Left renal cortex interstitium (tissue), 4 donors: ENCODE measurements at places on chromosomes 13 and 19.

DNA sequence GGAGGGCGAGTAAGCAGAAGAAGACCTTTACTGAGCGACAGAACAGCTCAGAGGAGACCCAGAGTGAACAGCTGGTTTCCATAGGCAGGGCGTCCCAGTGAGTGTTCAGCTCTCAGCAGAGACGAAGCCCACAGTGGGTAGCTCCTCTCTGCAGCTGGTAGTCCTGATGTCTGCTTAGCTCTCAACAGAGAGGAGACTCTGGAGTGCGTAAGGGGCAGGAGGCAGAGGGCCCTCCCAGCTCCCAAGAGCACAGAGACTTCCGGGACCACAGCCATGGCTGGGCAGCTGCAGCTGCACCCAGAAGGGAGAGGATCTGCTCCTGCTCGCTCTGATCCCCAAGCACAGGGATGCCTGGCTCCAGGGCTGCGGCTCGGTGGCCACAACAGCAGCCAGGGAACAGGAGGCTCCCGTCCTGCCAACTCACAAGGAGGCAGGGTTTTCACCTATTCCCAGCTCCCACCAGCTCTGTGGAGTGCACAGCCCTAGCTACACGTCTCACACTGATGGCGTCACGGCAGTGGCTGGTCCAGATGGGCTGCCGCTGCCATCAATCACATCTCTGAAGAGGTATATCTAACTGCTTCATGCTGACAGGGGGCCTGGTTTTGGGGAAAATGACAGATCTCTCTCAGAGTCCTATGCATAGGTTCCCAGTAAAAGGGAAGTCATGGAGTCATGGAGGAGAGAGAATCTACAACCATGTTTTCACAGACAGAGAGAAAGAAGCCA, 2660.1 kb upstream of the PCDH20 start:
- DNase-seq, result no peak

- no peak for DNase-seq
Observed at GRCh38 chr13:80870186-80870585, 529.3 kb upstream of the SPRY2 start.

DNA sequence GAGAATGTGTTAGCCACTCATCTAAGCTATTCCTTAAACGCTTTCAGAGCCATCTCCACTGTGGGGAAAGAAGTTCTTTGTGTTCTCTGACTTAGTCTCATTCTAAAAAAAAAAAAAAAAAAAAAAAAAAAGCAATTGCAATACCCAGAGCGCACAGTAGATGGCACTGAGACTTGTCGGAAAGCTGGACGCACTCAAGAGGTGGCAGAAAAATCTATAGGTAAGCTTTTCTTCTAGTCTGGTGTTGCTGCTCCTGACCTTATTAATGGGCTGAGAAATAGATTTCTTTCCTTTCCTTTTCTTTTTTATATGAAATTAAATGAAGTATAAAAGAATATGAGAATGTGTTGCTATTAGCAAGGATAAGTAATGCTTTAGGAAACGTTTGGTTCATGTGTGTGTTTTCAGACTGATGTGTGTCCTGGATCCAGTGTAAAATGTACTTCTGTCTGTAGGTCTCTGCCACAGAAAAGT, 4.7 kb upstream of the GJB2 start:
- DNase-seq, result no peak

DNA sequence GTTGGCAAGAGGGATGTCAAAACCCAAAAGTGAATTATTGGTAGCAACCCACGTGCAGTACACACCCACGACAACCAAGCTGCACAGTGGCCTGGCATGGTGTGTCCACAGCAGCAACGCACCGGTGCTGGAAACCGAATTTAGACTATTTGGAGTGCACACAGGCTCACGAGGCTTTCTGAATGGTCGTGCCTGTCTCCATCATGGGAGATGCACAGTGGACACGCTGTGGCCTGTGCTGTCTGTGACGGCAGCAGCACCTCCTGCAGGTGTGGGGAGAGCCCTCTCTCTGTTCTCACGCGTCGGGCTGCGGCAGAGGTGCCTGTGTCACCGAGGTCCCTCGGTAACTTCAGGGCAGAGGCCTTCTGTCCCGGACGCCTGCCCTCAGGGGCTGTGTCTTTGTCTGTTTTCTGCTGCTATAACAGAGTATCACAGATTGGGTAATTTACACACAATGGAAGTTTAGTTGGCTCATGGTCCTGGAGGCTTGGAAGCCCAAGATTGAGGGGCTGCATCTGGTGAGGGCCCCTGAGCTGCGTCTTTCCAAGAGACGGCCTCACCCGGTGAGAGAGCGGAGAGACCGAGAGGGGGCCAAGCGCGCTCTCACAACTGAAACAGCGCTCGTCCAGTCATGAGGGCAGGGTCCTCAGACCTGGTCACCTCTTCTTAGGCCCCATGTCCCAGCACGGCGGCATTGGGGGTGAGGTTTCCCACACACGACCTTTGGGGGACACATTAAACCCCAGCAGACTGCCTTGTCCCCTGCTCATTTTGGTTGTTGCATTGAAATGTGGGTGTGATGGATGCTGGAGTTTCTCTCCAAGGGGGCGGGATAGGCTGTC, 9.1 kb upstream of the MCF2L start:
- DNase-seq, result no peak

DNA sequence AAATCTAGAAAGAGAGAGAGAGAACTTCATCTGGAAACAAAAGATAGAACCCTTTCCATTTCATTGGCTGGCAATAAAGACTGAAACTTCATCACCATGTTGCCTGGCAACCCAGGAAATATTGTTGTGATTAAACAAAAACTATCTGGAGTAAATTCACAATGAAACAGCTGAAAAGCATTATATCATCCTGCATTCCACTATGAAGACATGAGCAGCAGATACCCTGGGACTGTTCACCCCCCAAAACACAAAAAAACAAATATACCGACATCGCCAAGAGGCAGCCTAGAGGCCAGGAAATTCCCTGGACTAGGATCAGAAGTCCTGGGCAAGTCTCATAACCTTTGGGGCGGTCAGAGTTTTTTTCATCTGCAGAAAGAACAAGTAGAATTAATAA, 158.3 kb downstream of the FOXO1 start:
- DNase-seq, result no peak

- peak; percentile 80 for DNase-seq
Observed at GRCh38 chr19:11137542-11138384, 17.8 kb downstream of the SPC24 start.

DNA sequence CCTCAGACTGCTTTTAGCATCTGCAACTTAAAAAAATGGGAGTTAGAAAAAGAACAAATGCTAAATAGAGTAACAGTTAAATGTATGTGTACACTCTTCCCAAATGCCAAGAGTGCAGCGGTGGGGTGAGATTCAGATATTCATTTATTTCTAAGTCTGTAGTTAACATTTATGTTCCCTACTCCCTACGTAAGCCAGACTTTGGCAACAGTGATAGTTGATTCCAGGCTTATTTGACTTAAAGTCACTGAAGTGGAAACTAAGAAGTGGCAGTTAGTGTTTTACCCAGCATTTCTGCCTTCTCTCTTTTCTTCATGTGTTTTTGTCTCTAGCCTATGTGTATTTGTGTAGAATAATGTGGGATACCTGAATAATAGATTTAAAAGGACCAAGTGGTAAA, 4.5 kb downstream of the MIR17HG start:
- DNase-seq, result no peak

- peak; percentile 92 for DNase-seq
Observed at GRCh38 chr19:15836330-15837220, 21.1 kb upstream of the OR10H1 start.

GRCh38 chr19:14699641-14700040, 9.8 kb downstream of the ZNF333 start:
- no peak for DNase-seq

DNA sequence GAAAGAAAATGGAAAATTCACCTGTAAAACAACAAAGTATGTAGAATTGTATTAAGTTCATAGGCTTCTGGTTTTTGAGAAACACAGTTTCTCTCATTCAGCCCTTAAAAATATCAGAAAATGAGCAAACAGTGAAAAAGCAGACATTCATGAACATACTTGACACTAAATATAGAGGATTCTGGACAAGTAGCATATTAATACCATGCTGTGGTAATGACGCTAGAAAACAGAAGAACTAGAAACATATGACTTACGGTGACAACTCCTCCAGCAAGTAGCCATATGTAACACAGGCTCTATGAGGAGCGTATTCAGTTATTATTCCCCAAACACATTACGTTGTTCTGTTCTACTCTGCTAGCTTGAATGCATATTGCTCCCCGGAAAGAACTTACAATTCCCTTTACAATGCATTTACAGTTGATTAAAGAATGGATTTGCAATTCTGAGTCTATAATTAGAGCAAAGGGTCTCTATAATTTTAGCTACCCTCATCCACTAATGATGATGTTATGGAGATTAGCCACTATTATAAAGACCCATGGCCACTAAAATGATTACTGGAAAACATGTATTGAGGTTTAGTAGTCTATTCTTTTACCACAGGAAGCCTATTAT, 672.1 kb downstream of the EFNB2 start:
- no peak for DNase-seq

DNA sequence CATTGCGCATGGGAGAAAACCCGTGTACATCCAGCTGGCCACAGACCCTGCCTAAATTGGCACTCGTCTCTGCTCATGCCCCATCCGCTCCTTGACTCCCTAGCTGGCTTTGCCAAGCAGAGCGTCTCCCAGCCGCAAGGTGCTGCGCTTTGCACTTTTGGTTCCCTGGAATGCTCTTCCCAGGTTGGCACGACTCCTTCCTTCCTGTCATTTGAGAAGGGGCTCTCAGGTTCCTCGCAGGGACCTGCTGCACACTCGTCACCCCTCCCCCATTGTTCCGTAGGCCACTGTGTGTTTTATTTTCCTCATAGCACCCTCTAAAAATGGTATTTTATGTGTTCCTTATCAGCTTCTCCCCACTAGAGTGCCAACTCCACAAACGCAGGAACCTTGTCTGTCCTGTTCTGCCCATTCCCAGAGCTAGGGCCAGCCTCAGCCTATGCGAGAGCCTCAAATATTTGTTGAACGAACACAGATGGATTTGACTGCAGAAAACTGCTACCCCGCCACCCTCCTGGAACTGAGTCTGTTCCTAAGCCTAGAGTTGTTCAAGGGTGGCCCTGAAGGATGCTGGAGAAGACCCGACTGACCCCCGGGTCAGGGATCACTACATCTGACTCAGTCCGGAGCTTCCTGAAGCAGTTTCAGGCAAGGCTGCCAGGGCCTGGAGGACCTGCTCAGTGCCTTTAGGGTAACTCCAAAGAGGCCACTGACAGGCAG, 8.4 kb upstream of the CEBPA start:
- DNase-seq, result no peak

DNA sequence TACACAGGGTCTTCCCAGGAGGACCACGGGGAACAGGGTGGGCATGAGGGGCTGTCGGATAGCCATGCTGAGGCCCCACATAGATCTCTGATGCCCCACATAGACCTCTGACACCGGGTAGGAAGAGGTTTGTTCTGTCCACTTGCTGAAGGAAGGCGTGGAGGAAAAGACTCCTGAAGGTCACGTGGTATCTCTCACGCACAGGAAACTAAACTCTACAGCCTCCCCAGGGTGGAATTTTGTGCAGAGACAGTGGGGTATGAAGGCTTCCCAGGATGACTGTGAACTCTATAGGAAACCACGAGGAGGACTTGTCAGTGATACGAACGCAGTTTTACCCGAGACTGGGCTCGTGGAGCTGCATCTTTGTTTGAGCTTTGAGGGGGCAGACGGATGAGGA, 2.8 kb downstream of the EVI5L start:
- DNase-seq, result no peak

DNA sequence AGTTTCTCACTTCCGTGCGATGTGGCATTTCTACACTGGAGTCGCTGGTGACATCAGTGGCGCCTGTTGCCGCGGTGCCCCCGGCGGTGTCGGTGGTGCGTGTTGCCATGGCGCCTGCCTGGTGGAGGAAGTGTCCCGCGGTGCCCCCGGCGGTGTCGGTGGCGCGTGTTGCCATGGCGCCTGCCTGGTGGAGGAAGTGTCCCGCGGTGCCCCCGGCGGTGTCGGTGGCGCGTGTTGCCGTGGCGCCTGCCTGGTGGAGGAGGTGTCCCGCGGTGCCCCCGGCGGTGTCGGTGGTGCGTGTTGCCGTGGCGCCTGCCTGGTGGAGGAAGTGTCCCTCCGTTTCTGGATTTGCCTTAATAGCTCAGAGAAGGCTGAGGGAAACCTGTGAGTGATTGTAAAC, 127.6 kb downstream of the KDM4B start:
- no peak for DNase-seq

GRCh38 chr13:57527114-57527735, 104.3 kb upstream of the PCDH17 start:
- no peak for DNase-seq

DNA sequence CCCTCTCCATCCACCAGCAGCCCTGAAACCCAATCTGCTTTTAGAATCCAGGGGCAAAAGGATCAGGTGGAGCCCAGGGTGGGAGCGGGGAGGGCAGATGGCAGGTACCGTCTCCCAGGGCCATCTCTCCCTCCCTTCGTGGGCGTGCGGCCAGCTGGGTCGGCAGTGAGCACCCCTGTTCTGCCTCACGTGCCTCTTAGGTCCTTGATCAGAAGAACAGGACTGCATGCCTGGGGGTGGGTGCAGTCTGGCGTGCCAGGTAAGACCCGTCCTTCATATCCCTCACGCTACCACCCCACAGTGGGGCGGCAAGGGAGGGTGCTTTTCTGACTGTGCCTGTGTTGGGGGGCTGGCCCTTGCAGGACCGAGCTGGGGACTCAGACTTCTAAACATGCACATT, 2.0 kb downstream of the SLC8A2 start:
- DNase-seq, result no peak

- no peak for DNase-seq
Observed at GRCh38 chr19:30734669-30735068, 362.5 kb downstream of the ZNF536 start.

- no peak for DNase-seq
Observed at GRCh38 chr13:69565334-69565733, 542.3 kb upstream of the ATXN8OS start.

GRCh38 chr19:39038098-39038497, 5.7 kb upstream of the FBXO27 start:
- peak; percentile 70 for DNase-seq

DNA sequence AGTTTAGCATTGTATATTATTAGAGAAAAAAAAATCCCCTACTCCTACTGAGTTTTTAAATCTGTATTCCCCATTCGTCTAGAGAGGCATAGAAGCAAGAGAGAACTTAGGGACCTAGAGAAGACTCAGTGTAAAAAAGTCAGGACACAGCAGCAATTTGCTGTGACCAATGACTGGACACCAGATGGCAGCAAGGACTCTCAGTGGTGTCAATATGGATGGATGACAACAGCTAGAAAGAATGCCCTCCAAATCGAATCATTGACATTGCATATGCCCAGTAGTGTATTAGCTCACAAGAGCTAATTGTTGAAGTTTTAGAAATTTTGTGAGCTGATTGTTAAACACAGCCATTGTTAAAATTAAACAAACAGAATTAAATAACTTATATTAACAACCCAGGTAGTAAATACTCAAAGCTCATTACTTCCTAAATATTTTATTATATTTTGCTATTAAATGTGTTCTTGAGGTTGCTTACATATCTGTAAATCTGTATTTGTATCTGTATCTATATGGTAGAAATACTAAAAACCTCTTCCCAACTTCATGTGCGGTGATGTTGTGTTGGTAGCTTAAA, 43.9 kb downstream of the SIAH3 start:
- DNase-seq, result no peak

GRCh38 chr13:99955107-99955746, 16.3 kb downstream of the ZIC5 start:
- DNase-seq, result no peak

- no peak for DNase-seq
Observed at GRCh38 chr13:112809332-112810315, 119.8 kb downstream of the ATP11A start.
